ENCODE measurements at places on chromosomes 7 and 10. TPM values are rescaled to one million over a fixed set of nuclear protein-coding genes. Genes with fewer than 3 reads are reported as not detected.

HOXA2 gene
- 1.3 TPM for total RNA-seq

ANKRD61 gene
- total RNA-seq: not detected

DLX5 gene
- total RNA-seq: not detected

VSTM4 gene
- 17.3 TPM for total RNA-seq

ADGRA1 gene
- not detected for total RNA-seq

EXOSC1 gene
- total RNA-seq: 36.7 TPM

EPDR1 gene
- total RNA-seq: 13.1 TPM

HMX3 gene
- not detected for total RNA-seq

SEMA3C gene
- 157 TPM for total RNA-seq

SSC4D gene
- total RNA-seq: not detected

ZNF117 gene
- 43.6 TPM for total RNA-seq

ADD3 gene
- total RNA-seq: 458 TPM

DNA sequence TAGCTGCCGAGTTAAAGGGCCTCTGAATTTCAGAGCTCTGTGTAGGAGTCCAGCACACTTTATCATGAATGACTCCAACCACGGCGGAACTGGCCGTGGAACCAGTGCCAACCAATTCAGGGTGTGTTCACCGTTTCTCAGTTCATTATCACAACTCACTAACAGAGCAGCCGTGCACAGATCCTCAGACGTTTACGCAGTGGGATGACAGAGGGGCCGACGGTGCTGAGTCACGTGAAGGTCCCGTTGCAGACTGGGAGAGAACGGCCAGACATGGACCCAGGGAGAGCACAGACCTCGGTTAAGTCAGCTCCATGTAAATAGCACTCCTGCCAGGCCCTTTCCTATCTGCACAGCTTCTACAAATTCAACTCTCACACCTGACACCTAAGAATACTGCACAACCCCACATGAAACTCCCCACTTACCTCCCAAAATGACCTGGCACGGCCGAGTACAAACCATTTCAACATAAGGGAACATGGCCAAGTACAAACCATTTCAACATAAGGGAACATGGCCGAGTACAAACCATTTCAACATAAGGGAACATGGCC lies 95.5 kb downstream of the DIP2C start:
- DNase-seq: no peak

- DNase-seq: no peak
These were observed 30.8 kb upstream of the NKX6-2 start for GRCh38 chr10:132816718-132817117.

DNA sequence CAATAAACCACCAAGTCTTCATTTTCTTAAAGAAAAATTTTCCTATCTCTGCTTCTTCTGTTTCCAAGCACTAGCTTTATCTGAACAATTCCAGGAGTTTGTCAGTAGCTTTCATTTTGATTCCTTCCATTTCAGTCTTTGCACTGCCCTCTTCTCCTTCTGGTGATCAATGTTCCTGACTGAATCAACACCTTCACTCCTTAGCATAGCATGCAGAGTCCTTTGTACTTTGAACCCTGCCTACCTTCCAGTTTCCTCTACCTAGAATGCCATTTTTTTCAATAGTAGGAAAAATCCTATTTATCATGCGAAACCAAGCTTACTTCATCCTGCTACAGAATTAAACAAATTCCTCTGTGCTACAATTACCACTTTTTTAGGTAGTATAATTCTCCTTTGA lies 1.9 kb upstream of the C10orf88 start:
- no peak for DNase-seq

GRCh38 chr10:63129888-63130287 lies 3.2 kb upstream of the NRBF2 start:
- DNase-seq: no peak

- no peak for DNase-seq
These were observed 2.9 kb upstream of the IGFBP1 start for GRCh38 chr7:45885264-45885882.

DNA sequence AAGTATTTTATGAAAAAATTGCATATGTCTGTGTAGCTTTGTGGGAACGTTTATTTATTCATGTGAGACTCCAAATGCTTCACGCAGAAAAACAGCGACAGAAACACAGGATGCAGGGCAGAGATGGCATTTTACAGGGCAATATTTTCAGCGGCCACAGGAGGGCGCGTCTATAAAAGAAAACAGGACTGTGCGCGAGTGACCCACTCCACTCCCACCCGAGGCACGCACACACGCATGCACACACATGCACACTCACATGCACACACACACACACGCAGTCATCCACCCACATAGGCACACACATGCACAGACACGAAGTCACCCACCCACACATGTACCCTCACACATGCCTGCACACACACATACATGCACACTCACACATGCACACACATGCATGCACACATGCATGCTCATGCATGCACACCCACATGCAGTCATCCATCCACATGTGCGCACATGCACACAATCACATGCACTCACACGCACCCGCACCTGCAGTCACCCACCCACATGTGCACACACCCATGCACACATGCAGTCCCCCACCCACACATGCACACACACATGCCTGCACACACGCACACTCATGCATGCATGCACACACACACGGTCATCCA lies 96.3 kb downstream of the DNAJB6 start:
- peak; percentile 51 for DNase-seq

GRCh38 chr10:114498413-114499111 lies 94.3 kb upstream of the AFAP1L2 start:
- DNase-seq: no peak

- no peak for DNase-seq
These were observed 192.5 kb upstream of the NPVF start for GRCh38 chr7:25420771-25421170.

DNA sequence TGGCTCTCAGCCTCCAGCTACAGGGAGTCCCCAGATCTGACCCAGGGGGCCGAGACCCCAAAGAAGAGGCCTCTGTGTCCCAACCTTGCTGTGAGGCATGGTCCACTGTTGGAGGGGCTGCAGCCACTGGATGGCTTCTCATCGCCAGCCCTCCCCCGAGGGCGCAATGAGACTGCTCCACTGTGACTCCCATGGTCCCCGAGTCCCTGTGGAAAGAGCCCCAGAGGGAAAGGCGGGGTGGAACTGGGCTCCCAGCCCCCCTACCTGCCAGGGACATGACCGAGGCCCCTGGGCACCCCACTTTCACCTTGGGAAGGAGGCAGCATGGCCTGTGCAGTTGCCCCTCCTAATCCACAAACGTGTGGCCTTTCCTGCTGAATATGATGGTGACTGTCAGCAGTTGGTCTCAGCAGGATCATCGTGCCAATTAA lies 33.5 kb upstream of the RET start:
- DNase-seq: peak; percentile 5

- DNase-seq: no peak
These were observed 28.9 kb downstream of the GUSB start for GRCh38 chr7:65953001-65953720.

- DNase-seq: no peak
These were observed 79.7 kb upstream of the ELN start for GRCh38 chr7:73948287-73948686.

DNA sequence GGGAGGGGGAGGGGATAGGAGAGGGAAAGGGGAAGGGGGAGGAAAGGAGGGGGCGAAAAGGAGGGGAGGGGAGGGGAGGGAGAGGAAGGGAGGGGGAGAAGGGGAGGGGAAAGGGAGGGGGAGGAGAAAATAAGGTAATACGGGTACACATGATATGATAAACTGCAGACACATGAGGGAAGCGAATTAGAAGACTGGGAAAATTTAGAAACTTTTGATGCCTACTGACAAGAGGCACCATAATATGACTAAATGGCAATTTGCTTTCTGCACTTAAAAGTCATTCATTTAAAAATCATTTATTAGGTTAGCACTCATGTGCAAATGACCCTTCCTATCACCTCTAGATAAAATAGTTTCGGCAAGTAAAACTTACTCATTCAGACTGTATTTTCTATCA lies 73.6 kb downstream of the ARHGAP12 start:
- DNase-seq: no peak

DNA sequence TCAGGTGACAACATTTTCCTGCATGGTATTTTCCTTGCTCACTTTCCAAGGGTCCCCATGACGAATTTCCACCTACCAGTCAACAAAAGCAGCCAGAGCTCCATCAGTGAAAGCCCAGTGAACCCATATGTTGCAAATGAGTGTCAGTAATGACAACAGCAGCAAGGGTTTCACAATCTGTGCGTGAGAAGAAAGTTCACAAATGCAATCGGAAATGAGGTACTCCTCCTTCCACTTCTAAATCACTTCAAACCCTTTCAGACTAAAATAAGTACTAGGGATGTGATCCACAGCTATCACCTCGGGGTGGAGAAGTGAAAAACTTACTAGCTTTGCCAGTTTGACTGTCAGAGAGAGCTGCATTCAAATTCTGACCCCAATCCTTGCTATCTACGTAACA lies 55.6 kb upstream of the BET1 start:
- DNase-seq: no peak

DNA sequence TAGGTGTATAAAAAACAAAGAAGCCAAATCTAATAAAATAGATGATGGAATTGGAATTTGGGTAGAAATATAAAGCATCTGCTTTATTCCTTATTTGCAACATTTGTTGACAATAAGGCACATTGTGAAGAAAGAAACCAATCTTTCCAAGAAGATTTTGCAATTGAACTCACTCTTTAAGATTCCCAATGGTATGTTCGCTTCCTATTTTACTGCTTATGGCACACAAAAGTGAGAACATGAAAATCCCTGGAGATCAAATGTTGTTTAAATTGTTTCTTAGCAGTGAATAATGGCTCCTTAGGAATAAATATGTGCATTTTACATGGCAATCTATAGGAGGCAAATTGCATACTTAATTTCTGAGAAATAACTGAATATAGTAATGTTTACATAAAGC lies 84.5 kb downstream of the ADAM22 start:
- DNase-seq: no peak

DNA sequence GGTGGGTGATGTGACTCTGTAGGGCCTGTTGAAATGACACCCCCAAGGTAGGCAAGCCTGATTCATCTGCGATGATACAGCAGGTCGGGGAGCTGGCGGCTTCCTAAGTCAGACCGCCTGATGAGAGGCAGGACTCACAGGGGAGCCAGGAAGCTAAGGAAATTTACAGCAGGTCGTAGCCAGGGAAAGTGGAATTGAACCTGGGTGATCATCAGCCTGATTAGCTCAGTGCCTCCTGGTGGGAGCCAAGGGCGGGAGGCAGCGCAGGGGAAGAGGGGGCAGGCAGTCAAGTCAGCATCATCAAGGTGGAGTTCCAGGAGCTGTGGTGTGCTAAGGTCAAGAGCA lies 18.5 kb upstream of the TRIM56 start:
- no peak for DNase-seq

DNA sequence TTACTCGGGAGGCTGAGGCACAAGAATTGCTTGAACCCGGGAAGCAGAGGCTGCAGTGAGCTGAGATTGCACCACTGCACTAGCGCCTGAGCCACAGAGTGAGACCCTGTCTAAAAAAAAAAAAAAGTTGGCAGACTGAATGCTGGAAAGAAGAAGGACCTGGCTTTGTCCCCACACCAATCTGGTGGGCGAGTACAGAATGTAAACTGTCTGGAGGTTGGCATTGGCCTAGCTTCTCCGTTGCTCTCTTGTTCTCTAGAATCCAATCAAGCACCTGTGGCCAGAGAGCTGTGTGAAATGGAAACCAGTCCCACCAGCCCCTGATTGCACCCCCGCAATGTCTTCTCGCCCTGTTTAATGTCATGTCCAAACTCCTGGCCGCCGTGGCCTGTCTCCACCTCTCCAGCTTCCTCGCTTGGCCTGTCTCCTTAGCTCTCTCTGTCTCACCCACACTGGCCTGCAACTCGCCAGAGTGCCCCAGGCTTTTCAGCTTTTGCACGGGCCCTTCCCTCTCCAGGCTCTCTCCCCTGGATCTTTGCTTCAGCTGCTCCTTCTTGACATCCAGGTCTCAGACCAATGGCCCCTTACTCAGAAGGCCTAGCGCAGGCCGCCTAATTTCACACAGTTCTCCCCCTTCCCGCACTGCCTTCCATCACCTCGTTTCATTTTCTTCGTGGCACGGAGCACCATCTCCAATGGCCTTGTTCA lies 670 bp upstream of the AGK start:
- peak; percentile 21 for DNase-seq

GRCh38 chr10:91251430-91252056 lies 31.1 kb downstream of the PCGF5 start:
- peak; percentile 54 for DNase-seq

- no peak for DNase-seq
These were observed 164.9 kb upstream of the NEBL start for GRCh38 chr10:21061982-21062381.

Data from breast epithelium (tissue), 4 donors.